ENCODE measurements at places on chromosomes 3 and 15. TPM values are rescaled to one million over a fixed set of nuclear protein-coding genes. Genes with fewer than 3 reads are reported as not detected.
A peak's percentile ranks its signal among the peaks of the same experiment; 100 is the strongest.

DNA sequence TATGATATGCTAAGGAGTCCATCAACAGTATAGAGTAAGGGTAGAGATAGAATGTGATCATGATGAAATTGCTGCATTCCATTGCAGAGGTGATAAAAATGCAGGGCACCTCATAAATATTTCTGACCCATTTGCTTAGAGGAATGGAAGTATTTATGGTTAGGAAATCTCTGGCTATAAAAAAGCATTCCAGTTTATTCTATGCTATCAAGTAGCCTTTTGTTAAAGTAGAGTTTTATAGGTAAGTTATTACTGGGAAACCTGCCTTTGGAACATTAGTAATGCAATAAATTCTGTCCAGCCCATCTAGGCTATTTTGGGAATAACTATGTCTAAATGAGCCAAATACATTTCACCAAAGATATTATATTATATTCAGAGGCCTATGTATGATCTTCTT lies 19.8 kb upstream of the STRIT1 start:
- no peaks in the 10 kb centered on the region for H3K36me3 ChIP-seq
- no peak overlapping the region for H3K27ac ChIP-seq
- H3K4me3 ChIP-seq: no peak overlapping the region
- DNase-seq: no peak
- no peaks in the 10 kb centered on the region for H3K4me1 ChIP-seq

GRCh38 chr3:127775398-127776109 lies 46.8 kb downstream of the MGLL start:
- H3K36me3 ChIP-seq: no peaks in the 10 kb centered on the region
- H3K4me3 ChIP-seq: no peak overlapping the region
- DNase-seq: no peak

DNA sequence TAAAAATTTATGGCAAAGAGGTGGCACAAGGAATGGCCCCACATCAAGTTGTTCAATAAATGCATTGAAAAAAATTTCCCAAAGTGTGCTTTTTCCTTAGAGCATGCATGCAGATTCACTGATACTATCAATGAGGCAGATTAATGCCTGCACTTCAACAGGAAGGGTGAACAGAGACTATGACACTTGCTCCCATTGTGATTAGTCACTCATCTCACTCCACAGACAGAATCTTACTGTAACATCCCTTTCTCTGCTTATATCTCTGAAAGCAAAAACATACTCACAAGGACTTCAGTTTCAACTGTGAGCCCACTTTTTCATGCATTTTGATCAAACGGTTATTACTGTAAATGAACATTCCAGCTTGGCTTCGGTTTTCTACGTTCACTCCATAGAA lies 60.9 kb downstream of the MORC1 start:
- no peak overlapping the region for H3K27ac ChIP-seq
- H3K36me3 ChIP-seq: no peaks in the 10 kb centered on the region
- DNase-seq: no peak
- H3K4me3 ChIP-seq: no peak overlapping the region
- H3K27me3 ChIP-seq: no peaks in the 10 kb centered on the region

Gene TMEM108
- not detected for total RNA-seq

- no peaks in the 10 kb centered on the region for H3K27me3 ChIP-seq
- no peak for DNase-seq
- H3K4me3 ChIP-seq: no peak overlapping the region
- no peak overlapping the region for H3K27ac ChIP-seq
- no peaks in the 10 kb centered on the region for H3K36me3 ChIP-seq
Observed at GRCh38 chr15:57367556-57367955, 8.7 kb upstream of the CGNL1 start.

GRCh38 chr15:70063261-70063925 lies 34.3 kb downstream of the TLE3 start:
- H3K27me3 ChIP-seq: no peaks in the 10 kb centered on the region
- peaks cover 3% of the 10 kb centered on the region for H3K36me3 ChIP-seq

DNA sequence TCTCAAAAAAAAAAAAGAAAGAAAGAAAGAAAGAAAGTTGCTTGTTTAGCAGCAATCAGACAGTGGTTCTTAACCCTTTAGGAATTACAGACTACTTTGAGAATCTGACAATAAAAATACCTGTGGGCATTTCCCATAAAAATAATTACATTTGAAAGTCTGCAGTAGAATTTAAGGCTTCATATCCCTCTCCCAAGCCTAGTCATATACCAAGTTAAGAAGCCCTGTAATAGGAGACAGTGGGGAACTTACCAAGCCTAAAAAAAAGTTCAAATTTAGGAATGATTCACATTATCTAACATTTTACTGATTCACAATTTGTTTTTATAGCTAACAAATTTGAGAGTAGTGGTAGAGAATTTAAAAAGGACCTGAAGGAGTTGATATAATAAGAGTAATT lies 47.5 kb downstream of the LRRFIP2 start:
- no peaks in the 10 kb centered on the region for H3K27me3 ChIP-seq
- H3K4me1 ChIP-seq: peaks cover 11% of the 10 kb centered on the region
- H3K36me3 ChIP-seq: no peaks in the 10 kb centered on the region
- DNase-seq: no peak
- no peak overlapping the region for H3K4me3 ChIP-seq
- H3K27ac ChIP-seq: no peak overlapping the region

Gene IL5RA
- total RNA-seq: 0.23 TPM

Gene NOX5
- not detected for total RNA-seq

- H3K36me3 ChIP-seq: no peaks in the 10 kb centered on the region
- no peak overlapping the region for H3K4me3 ChIP-seq
- peak; percentile 1 for DNase-seq
- no peaks in the 10 kb centered on the region for H3K27me3 ChIP-seq
- no peak overlapping the region for H3K27ac ChIP-seq
Observed at GRCh38 chr3:189049458-189050236, 122.1 kb upstream of the TPRG1 start.

- no peak overlapping the region for H3K27ac ChIP-seq
- H3K4me3 ChIP-seq: no peak overlapping the region
- H3K36me3 ChIP-seq: no peaks in the 10 kb centered on the region
Observed at GRCh38 chr3:150639262-150639661, 36.1 kb downstream of the SELENOT start.
